OCI-M1 (cell line): ENCODE measurements at places on chromosomes 7 and 10.

DNA sequence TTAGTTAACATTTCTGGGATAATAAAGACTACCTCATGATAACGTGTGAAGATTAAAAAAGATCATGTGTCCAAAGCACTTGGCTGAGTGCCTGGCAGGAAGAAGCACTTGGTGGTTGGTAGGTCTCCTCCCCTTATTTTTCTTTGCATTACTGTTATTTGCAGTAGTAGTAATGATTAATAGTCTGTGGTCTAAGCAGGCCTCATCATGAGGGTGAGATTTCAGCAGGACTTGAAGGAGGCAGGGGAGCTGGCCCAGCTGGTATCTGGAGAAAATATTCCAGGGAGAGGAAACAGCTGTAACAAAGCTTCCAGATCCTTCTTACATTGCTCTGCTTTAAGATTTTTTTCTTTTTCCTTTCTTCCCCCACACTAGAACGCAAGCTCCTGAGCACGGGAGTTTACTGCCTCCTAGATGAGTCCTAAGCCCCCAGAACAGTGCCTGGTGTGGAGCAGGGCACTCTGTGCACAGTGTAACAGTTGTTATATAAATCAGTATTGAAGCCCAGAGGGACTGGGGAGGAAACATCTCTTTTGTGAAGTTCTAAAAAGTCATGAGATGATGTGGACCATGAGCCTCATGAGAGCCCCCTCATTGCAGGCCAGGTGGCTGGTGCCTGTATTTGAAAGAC is 31.1 kb upstream of the RHEB start:
- DNase-seq, result peak; percentile 10

GRCh38 chr10:78933828-78934531 is 134.8 kb upstream of the ZMIZ1 start:
- no peak for DNase-seq

DNA sequence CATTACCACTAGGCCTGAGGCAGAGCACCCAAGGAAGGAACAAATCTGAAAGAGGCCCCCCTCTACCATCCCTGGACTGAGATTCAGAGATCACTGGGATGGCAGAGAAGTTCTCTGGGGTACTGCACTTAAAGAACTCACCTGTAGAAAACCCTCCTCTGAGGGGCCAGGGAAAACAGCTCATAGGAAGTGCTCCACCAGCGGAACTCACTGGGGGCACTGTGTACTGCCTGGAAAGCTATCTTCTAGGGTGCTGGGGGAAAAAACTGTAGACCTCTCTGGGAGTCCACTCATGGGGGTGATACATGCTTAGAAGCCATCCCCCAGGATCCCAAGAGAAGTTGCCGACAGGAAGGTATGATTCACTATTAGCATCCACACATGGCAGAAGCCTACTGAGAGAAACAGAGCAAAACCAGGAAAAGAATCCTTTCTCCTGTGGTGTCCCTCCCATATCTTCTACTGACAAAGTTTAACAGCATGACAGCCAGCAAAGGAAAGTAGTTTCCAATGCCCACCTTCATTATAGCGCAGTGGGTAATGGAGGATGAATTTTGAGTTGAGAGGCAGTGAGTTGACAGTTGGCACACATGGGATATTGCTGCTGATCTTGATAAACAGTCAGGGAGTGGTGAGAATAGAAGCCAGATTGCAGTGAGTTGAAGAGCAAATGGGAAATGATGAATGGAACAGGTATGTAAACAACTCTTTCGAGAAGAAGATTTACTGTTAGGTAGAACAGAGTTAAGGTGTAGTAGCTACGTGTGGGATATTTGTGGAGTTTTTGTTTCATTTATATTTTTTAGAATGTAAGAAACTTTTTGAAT is 20.9 kb downstream of the ANKIB1 start:
- DNase-seq, result no peak

DNA sequence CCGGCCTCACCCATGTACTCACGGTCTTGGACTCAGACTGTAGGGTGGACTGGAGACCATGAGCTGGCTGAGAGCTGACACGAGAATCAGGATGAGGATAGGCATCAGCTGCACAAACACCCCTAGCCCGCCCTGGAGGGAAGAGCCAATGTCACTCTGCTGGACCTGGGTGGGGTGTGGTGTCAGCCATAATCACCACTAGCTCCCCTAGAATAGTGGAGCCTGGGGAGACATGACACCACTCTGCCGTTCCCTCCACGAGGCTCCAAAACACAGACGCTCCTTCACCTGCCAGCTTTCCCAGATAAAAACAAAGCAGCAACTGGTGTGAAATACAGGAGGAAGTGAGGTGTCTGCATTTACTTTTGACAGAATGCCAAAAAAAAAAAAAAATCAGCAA is 16.5 kb downstream of the DNAJB12 start:
- no peak for DNase-seq

GRCh38 chr10:124594240-124594639 is 132.6 kb downstream of the LHPP start:
- DNase-seq, result no peak

DNA sequence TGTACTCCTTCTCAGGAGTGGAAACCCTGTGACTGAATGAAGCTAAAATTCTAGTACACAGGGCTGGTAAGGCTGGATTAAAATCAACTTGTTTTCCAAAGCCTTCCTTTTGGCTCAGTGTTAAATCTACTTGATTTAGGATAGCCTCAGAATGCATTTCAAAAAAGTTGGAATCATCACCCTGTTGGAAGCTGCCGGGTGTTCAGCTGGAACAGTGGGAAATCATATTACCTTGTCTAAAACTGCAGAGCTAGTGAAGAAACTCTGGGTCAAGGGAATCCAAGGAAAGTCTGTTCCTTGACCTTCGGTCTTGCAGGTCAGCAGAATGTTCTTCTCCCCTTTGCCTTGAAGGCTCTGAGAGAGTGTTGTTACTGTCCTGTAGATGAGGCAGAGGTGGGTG is 252.1 kb upstream of the INHBA start:
- no peak for DNase-seq

- DNase-seq, result no peak
Observed at GRCh38 chr10:24731942-24732341, 8.3 kb upstream of the ARHGAP21 start.

DNA sequence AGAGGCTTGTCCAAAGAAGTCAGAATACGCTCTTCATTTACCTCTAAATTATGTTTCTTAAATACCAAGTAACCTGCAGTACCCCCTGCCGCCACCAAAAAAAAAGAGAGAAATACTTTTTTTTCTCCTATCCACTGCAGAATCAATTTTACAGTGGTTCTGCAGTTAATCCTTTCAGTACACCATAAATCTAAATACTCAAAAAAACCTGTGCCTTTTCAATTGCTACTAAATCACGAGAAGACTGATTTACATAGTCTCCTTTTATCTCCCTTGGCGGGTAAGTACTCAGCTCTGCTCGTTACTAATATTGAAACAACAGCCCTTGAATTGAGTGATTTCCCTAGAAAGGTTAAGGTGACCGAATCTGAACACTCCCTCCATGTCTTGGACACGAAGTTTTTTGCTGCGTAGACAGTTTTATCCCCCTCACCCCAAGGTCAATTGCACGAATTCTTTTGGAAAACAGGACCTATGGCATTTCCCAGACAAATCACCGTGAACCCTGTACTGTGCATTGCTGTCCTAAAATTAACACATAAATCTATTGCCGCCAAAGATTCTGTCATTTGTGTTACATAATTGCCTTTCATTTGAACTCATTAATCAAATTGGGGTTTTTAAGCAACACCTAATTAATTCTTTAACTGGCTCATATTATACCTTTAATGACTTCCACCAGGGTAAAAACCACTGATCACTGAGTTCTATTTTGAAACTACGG is 512 bp upstream of the VIM start:
- peak; percentile 67 for DNase-seq

DNA sequence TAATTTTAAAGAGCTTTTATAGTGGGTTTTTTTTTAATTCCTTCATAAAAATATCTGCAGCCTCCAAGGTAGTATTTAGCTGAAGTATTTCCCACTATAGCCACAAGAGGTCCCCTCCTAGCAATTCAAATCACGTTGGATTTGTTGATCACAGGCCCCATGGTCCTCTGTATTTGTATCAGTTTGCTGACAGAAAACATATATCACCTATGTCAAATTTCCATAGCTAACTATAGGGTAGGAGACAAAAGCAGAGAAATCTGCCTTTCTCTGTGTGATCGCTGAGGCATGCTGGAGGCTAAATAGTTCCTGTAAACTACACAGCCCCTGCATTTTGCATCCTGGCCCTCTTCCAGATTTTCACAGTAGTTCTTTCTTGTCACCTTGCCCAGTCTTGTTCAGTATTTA is 1.7 kb upstream of the CTNNA3 start:
- peak; percentile 77 for DNase-seq

GRCh38 chr7:2376351-2377154 is 21.9 kb downstream of the EIF3B start:
- no peak for DNase-seq

- no peak for DNase-seq
Observed at GRCh38 chr7:120441850-120442249, 168.9 kb downstream of the KCND2 start.

DNA sequence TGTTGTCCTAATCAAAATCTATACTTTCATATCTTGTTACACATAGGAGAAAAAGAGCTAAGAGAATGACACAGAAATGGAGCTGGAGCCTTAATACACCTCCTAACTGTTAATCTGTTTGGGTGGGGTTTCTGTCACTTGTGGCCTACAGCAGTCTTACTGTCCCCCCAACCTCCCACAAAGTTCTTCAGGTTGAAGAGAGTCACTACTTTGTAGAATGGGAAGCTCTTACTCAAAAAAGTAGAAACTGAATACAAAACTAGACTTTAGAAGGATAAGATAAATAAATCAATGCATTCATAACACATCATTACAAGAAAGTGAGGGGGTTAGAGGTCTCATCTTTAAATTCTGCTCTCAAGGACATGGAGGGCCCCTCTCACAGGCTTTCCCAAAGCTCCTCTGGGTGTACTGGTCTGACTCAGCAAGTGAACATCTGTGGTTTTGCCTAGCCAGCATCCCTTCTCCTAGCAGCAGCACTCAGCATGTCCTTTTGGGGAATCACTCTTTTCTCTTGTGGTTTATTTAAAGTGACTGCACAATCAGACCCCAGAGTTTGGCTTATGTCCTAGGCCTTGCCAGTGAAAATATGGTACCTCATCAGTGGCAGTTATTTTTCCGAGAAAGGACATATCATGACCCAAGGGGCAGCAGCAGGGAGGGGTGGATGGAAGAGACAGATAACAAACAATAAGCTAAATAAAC is 2.0 kb upstream of the BLVRA start:
- peak; percentile 89 for DNase-seq

GRCh38 chr10:4033341-4033896 is 248.4 kb upstream of the KLF6 start:
- peak; percentile 5 for DNase-seq

DNA sequence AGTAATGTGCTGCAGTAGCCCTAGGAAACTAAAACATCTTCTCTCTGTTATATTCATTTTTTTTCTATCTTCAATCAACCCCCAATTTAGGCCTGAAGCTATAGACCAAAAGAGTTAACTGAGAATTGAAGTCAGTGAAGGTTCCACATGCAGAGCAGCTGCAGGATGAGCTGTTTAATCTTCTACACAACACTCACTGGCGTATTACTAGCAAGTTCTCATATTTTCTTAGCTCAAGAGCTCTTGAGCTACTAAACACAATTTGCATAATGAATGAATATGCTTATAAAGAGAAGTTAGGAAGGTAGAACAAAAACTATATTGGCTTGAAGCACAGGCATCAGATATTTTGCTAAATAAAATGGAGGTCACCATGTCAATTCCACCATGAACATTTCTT is 41.2 kb upstream of the GPR22 start:
- DNase-seq, result no peak
